Stromal cell of bone marrow (primary cell): ENCODE measurements at places on chromosomes 11 and 22.

- DNase-seq: peak; percentile 41
These were observed 14.4 kb upstream of the LRP5 start for GRCh38 chr11:68297812-68298658.

DNA sequence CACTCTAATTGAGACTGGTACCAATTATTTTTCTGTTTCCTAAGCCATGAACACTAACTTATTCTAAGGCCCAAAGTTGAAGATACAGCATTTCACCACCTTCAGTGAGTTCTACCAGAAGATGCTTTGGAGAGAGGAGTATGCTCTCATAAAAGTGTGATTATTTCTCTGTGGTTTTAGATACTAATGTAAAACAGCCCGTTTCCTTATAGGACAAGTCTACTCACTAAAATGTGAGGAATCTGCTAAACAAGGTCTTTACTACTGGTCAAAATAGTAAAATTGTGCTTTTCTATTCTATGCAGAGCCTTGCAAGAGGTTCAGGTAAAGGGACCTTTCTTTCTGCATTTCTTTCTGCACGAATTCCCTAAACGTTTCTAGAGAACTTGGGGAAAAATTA is 2.4 kb downstream of the LGR4 start:
- DNase-seq: no peak

GRCh38 chr11:8501836-8502235 is 92.2 kb downstream of the STK33 start:
- no peak for DNase-seq

DNA sequence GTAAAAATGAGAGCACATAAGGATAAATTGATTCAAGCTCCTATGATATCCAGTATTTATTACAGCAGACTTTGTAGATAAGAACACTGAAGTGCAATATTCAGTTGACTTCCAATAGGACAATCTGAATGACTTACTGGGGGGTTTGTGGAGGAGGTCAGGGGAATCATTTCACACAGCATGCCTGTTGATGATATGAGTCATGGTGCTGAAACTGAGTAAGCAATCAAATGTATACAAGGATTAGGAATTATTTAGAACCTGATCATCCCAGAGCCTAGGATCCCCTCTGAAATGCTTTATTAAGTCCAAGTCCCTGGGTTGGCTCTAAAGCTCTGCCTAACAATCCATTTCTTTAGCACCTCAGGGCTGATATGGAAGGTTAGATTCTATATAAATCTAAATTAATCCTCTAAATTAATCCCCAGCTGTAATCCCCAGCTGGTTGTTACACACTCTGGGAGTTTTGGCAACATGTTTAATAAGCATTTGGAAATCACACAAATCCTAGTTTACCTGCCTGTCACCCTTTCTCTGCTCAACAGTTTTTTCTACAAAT is 326.4 kb downstream of the GUCY1A2 start:
- no peak for DNase-seq

- no peak for DNase-seq
These were observed 24.9 kb downstream of the TENM4 start for GRCh38 chr11:79415912-79416311.

GRCh38 chr22:47344414-47344813 is 582.0 kb downstream of the TBC1D22A start:
- no peak for DNase-seq

DNA sequence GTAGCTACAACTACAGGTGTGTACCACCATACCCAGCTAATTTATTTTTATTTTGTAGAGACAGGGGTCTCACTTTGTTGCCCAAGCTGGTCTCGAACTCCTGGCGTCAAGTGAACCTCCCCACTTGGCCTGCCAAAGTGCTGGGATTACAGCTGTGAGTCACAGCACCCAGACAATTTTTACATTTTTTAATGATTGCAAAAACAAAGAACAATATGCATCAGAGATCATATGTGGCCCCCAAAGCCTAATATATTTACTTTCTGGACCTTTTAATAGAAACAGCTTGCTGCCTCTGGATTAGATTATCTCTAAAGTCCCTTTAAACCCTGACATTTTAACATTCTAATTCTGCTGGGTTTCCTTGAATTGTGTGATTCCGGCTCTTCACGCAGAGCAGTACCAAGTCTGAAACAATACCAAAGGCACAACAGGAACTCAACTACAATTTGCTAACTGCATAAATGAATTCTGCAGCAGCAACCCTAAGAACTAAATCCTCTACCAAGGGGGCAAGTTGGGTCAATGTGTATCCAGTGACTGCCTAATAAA is 25.0 kb downstream of the RAB30 start:
- no peak for DNase-seq

DNA sequence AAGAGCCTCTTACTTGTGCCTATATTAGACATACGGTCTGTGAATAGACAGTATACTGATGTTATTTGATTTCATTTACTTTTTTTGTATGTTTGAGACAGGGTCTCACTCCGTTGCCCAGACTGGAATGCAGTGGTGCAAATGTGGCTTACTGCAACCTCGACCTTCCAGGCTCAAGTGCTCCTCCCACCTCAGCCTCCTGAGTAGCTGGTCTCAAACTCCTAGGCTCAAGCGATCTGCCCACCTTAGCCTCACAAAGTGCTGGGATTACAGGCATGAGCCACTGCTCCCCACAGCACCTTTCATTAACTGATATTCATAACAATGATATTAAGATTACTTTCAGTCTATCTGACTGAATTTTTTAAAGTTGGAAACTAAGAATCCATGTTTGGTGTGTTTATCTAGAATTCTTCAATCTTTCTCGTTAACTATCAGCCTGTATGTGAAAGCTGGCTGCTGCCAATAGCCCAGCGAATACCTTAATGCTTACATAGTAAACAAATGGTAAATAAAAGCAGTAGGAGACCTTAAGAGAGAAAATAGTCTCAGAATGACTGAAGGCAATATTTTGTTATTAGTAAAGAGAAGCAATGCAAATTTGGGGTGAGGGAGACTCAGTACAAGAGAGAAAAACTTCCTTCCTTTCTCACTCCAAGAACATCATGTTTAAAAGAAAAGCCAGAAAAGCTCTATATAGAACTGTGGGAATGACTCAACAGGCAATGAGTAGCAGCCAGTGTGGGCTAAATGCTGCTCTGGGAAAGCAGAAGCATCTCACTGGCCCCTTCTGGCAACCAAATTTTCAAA is 101.9 kb downstream of the MRTFA start:
- DNase-seq: peak; percentile 47
